ENCODE measurements at places on chromosomes 7 and 10.

DNA sequence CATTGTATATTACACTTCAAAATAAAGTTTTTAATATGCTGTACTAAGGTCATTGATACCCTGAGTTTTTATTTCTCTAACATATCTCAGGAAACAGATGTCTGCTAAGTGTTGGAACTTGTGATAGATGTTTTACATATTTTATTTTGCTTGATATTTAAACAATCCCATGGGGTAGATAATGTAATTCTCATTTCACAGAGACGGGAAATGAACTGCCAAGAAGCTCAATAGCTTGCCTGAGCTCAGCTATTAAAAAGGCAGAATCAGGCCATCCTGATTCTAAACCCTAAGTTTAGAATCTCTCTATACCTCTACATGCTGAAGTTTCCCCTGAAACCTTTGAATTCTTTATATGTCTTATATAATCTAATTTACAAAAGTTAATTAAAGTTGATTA, 126.3 kb downstream of the LRRC18 start:
- DNase-seq, result no peak

GRCh38 chr10:78768041-78768835, 300.5 kb upstream of the ZMIZ1 start:
- DNase-seq, result no peak

DNA sequence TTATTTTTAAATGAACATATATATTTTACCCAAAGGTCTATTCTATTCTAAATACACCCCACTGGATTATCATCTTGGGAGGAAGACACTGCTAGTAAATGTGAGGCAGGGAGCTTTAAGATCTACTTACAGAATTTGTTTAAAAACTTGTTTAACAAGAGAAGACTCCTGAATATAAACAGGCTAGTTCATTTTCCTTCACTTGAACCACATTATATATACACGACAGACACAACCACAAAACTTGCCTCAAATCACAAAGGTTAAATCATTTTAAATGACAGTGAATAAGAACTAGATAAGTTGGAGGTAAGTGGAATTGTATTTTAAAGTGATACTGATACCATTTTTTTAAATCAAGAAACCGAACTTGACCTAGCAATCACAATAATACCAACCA, 109.2 kb downstream of the ATE1 start:
- no peak for DNase-seq

- DNase-seq, result no peak
These were observed 120.1 kb downstream of the ELAPOR2 start for GRCh38 chr7:86939197-86939814.
